ENCODE measurements at places on chromosomes 3 and 15. TPM values are rescaled to one million over a fixed set of nuclear protein-coding genes. Genes with fewer than 3 reads are reported as not detected.

DNA sequence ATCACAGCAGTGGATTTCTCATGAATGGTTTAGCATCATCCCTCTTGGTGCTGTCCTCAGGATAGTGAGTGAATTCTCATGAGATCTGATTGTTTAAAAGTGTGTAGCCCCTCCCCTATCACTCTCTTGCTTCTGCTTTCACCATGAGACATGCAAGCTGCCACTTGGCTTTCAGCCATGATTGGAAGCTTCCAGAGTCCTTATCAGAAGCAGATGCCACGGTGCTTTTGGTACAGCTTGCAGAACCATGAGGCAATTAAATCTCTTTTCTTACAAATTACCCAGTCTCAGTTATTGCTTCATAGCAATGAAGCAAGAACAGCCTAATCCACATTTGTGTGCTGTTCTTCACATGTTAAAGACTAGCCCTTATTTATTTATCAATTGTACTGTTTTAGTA, 495.2 kb upstream of the EPHA6 start:
- DNase-seq = no peak

- DNase-seq = no peak
These were observed 182.6 kb downstream of the PDZRN3 start for GRCh38 chr3:73442152-73442551.

The ATP8B4 gene
- total RNA-seq = 0.14 TPM

DNA sequence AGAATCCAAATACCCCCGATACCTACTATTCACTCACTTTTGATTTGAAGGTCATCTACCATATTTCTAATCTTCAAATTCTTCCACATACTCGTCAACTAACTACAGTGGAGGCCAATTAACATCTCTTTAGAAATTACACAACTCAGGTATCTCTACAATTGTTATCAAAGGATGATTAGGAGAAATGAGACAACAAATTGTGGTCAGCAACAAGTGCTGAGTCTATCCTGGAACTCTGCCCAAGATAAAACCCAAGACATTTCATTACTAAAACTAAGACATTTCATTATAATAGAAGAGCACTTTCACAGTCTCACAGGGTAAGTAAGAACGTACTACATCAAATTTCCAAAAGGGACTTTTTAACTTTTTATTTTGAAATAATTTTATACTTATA, 100.0 kb downstream of the TBC1D5 start:
- no peak for DNase-seq

The NR2E3 gene
- total RNA-seq = not detected

The CCR4 gene
- 8.7 TPM for total RNA-seq

The ECT2 gene
- 1.5 TPM for total RNA-seq

- DNase-seq = no peak
These were observed 54.7 kb upstream of the USP3 start for GRCh38 chr15:63449731-63450130.

DNA sequence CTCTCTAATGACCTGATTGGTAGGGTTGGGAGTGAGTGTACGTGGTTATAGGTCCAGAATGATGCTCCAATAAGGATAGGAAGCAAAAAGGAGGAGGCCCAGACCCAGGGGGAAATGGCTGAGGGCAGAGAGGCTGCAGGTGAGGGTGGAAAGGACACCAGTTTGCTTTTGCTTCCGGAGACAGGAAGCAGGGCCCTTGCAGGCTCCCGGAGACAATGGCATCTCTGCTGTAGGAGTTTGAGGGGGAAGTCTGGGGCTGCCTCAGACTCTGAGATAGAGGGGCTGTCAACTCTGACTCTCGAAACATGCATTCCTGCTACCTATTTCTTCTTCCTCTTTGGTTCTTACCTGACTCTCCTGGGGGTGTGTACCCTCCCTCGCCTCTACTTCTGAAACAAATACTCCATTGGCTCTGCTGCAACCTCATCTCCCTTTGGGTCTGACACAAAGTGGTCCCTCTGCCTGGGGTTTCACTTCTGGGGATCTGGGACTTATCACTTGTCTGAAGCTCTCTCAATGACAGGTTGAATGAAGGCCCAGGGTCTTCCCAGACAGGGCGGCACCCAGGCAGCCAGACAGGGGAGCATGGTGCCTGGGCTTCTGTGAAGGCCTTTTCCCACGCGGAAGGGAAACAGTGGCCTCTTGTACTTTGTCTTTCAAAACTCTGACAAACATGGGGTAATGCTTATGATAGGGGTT, 61.5 kb downstream of the CHRD start:
- DNase-seq = no peak

The USP13 gene
- total RNA-seq = 3.0 TPM

The GRAMD2A gene
- not detected for total RNA-seq
